ENCODE measurements at places on chromosomes 6 and 20.

DNA sequence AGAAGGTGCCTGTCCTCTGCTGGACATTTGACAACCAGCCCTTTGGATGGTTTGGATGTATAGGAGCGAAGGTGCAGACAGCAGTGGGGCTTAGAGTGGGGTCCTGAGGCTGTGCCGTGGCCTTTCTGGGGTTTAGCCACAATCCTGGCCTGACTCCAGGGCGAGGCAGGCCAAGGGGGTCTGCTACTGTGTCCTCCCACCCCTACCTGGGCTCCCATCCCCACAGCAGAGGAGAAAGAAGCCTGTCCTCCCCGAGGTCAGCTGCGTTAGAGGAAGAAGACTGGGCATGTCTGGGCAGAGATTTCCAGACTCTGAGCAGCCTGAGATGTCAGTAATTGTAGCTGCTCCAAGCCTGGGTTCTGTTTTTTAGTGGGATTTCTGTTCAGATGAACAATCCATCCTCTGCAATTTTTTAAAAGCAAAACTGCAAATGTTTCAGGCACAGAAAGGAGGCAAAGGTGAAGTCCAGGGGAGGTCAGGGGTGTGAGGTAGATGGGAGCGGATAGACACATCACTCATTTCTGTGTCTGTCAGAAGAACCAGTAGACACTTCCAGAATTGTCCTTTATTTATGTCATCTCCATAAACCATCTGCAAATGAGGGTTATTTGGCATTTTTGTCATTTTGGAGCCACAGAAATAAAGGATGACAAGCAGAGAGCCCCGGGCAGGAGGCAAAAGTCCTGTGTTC, 1.3 kb upstream of the CDKN1A start:
- DNase-seq = no peak

DNA sequence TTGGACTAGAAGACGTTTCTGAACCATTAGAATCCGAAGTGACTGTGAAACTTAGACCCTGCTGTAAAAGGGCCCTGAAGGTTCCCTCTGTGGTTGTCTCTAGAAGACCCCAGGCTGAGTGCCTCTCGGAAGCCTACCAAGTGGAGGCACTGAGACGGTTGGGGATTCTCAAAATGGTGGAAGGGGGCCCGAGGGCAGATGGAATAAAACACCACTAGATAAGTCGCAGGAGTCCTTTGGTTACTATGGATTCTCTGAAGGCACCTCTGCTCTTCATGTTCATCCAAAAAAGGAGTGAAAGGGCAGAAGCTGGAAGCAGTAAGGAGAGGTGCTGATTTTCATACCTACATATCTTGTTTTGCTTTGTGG, 4.0 kb upstream of the TFAP2D start:
- DNase-seq = no peak

DNA sequence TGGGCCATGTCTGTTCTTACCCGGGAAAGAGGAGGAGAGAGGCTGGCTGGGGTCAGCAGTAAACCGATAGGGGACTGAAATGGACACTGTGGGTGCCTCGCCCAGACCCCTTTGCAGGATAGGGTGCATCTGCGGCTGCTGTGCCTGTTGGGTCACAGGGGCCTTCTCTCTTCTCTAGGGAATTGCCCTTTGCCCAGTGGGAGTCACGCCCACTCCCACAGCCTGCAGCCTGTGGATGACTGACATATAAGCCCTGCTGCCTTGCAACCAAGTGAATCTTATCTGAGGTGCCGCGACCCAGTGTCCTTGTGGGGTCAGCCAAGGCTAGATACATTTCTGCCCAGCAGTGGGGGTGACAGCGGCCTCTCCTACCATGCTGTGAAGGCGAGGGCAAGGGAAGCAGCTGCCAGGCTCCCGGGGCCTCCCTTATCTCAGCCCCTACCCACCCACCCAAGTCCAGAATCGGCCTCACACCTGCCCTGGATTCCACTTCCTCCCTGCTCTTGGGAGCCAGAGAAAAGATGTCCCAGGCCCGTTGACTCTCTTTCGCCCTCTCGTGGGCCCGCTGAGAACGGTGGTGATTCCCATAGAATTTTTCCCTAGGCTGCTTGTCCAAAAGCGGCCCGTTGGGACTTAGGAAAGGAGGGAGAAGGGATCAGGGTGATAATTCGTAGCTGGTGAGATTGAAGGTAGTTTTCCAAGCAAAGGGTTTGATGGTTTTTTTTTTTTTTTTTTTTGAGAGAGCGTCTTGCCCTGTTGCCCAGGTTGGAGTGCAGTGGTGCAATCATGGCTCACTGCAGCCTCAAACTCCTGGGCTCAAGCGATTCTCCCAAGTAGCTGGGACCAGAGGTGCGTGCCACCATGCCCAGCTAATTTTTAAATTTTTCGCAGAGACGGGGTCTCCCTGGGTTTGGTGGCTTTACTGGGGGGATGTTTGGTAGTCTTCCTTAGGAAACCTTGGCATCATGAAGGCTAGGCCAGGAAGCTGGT, 76.4 kb upstream of the RNF24 start:
- peak; percentile 63 for DNase-seq

DNA sequence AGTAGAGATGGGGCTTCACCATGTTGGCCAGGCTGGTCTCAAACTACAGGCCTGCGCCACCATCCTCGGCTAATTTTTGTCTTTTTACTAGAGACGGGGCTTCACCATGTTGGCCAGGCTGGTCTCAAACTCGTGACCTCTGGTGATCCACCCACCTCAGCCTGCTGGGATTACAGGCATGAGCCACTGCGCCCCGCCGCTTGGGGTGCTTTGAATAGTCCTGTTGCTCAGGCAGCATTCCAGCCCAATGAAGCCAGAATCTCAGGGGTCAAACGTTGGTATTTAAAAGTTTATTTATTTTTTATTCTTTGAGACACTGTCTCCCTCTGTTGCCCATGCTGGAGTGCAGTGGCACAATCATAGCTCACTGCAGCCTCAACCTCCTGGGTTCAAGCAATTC, 11.3 kb downstream of the MOCS3 start:
- no peak for DNase-seq

GRCh38 chr20:32089637-32090362, 19.7 kb upstream of the TM9SF4 start:
- no peak for DNase-seq

All from CD4-positive, alpha-beta T cell treated with Interleukin-17A for 4 hours (primary cell).